ENCODE measurements at places on chromosomes 2 and 18.

- no peak for DNase-seq
Measured at GRCh38 chr2:150513647-150514046, 26.2 kb upstream of the RND3 start.

GRCh38 chr2:85712336-85712735 lies 18.2 kb downstream of the GNLY start:
- DNase-seq = no peak

GRCh38 chr2:161223139-161223732 lies 63.0 kb downstream of the TANK start:
- no peak for DNase-seq

GRCh38 chr2:142848023-142848606 lies 29.3 kb upstream of the KYNU start:
- no peak for DNase-seq

- DNase-seq = no peak
Measured at GRCh38 chr2:63789338-63790020, 52.2 kb upstream of the UGP2 start.

GRCh38 chr2:144151851-144152250 lies 368.1 kb downstream of the ZEB2 start:
- DNase-seq = no peak

DNA sequence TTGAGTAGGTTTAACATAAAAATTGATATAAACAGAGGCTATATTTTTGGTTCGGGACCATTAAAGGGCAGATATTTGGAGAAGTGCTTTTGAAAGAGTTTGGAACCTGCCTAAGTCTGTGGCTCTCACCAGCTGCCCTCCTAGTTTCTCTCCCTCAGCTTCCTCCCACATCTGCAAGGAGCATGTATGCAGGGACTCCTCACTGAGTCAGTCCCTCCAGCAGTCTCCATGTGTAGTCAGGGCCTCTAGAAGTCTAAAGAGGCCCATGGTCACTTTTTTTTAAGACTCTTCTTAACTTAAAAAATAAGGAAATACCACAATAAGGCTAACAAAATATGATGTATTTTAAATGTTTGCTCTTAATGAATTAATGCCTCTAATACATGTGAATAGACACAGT lies 220.0 kb upstream of the TANK start:
- no peak for DNase-seq
